ENCODE measurements at places on chromosomes 7 and 10.

DNA sequence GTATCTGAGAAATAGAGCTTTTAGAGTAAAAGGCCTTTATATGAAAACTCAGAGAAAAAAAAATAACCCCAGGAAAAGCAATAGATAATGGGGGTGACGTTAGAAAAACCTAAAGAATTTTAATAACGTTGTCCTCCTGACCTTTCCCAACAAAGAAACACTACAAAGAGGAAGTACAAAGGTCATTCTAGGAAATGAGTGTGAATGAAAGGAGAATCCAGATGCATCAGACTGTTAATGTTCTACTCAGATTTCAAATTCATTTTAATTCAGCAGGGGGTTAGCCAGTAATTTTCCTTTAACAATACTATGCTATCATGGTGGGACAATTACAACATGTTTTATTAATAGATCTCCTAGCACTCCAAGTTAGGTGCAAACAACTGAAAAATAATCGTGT, 73.8 kb upstream of the CDK1 start:
- no peak for DNase-seq

- DNase-seq, result no peak
These were observed 59.7 kb downstream of the CXCL12 start for GRCh38 chr10:44325157-44325556.

- no peak for DNase-seq
These were observed 58.8 kb downstream of the CDK14 start for GRCh38 chr7:90654718-90655427.

DNA sequence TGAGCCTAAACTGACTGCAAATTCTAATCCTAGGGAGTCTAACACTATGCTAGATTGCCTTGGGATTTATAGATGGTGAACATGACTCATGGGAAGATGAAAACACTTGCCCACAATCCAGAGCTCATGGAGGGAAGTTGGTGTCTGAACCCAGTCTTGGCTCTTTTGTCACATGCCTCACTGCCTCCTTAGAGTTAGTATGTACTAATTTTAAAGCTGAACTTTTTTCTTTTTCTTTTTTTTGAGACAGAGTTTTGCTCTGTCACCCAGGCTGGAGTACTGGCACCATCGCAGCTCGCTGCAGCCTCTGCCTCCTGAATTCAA, 14.4 kb downstream of the MRPL32 start:
- DNase-seq, result no peak

GRCh38 chr10:97889461-97890265, 40.0 kb downstream of the GOLGA7B start:
- no peak for DNase-seq

GRCh38 chr7:101167645-101168411, 2.5 kb upstream of the VGF start:
- no peak for DNase-seq

DNA sequence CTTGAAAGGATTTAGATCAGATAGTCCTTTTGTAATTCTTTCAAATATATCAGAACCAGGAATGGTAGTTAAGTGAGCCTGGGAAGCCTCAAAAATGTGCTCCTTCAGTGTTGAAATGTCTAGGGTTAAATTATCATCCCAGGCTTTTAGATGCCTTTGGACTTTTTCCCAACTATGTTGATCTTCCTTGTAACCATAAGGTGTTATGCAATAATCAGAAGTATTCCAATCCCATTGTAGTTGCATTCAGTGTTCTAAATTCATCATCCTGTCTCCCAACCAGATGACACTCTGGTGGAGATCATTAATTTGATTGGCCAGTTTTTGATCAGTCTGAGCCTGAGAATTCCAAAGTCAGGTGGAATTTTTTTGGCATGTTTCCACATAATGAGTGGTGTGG, 35.1 kb upstream of the AKR1C2 start:
- DNase-seq, result no peak

DNA sequence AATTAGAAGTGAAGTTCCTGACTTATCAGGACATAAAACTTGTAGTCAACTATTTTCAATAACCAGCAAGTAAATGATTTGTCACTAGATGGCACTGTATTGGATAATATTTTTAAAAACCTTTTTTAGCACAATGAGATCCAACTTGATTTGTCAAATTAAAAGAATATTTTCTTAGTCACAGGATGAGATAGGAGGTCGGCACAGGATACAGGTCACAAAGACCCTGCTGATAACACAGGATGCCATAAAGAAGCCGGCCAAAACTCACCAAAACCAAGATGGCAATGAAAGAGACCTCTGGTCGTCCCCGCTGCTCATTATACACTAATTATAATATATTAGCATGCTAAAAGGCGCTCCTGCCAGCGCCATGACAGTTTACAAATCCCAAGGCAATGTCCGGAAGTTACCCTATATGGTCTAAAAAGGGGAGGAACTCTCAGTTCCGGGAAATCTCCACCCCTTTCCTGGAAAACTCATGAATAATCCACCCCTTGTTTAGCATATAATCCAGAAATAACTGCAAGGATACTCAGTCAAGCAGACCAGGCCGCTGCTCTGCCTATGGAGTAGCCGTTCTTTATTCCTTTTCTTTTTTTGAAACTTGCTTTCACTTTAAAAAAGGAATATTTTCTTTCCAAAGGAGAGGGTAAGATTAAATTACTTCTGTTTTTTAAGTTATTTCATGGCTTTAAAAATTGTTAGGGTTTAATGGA, 255.7 kb upstream of the MKLN1 start:
- DNase-seq, result no peak

DNA sequence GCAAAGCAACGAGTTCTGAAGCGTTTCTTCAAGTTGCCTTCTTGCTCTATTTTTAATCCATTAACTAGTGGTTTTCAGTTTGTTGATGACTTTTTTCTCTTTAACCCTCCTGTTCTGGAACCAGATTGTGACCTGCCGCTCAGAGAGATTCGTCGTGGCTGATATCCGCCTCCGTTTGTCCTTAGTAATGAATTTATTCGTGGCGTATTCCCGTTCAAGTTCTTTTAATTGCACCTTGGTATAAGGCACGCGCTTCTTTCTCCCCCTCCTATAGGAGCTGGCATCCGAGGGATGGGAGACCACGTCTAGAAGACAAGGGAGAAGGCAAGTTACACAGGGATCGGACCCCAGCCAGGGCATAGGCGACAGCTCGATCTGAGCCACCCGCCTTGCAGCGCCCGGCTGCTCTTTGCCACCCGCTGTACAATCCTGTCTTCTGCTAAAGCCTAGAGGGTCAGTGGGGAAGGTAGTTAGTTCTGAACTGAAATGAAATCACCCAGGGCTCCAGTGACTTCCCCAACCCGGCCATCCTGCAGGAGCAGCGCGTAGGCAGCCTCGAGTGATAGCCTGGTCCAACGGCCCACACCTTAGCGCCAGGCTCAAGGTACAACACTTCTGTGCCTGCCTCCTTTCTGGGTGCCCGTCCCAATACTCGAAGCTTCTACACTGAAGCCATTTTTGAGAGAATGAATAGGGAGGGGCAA, 1.6 kb downstream of the HOXA13 start:
- DNase-seq, result no peak

GRCh38 chr10:51800121-51800520, 100.7 kb upstream of the CSTF2T start:
- DNase-seq, result no peak

- no peak for DNase-seq
These were observed 123.6 kb downstream of the UBE2H start for GRCh38 chr7:129828989-129829736.

GRCh38 chr7:81624650-81625631, 144.9 kb downstream of the HGF start:
- no peak for DNase-seq

DNA sequence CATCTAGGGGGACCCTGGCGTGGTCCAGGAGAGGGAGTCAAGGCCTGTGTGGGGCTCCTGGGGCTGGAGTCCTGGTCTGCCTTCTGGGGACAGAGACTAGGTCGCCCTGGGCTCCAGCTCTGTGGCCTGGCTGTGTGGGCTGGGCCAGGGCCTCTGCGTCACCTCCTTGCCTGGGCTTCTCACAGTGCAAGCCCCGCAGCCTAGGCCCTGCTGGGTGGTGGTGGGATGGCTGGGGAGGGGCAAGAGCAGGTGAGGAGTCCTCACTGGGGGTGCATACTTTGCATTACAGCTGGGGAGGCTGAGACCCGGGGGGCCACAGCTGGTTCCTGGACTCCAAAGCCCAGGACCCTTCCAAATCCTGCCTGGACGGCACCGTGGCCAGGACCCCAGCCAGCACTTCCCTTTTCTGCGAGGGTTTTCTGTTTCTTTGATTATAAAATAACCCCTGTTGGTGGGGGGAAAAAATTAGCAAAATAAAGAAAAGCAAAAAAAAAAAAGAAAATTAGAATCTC, 23.5 kb downstream of the PWWP2B start:
- no peak for DNase-seq

Measured in NCI-H1092 (cell line).